GM23248 (cell line): ENCODE measurements at places on chromosomes 16 and 17.
A peak's percentile ranks its signal among the peaks of the same experiment; 100 is the strongest.

DNA sequence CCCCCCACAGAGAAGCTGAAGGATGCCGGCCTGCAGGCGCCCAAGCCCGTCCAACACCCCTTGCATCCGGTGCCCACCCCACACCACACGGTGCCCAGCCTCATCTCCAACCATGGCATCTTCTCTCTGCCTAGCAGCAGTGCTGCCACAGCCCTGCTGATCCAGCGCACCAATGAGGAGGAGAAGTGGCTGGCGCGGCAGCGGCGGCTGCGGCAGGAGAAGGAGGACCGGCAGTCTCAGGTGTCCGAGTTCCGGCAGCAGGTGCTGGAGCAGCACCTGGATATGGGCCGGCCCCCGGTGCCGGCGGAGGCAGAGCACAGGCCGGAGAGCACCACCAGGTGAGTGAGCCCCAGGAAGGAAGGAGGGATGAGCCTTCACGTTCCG is 31.5 kb downstream of the GINS2 start:
- DNase-seq, result no peak

DNA sequence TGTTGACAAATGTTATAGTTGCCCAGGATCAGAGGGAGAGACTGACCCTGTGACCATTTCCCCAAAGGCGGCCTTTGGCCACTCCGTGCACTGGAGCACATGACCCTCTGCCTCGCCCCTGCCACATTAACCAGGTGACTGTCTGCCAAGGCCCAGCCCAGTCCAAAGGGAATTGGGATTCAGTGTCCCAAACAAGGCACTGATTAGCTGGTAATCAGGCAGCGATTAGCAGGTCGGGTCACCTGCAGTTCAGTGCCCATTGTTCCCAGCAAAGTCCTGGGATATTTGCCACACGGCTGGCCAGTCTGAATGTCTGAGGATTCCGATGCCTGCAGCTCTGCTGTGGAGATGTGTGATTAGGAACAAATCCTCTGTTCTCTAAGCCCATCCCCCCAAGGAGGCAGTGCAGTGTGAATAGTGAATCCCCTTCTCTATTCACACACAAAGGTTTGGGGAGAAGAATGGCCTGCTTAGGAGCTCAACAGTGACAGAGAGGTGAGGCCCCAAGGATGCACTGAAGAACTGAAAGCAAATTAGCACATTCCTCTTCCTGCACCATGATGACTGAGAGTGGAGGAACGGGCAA is 123.1 kb upstream of the MAF start:
- no peak for DNase-seq

DNA sequence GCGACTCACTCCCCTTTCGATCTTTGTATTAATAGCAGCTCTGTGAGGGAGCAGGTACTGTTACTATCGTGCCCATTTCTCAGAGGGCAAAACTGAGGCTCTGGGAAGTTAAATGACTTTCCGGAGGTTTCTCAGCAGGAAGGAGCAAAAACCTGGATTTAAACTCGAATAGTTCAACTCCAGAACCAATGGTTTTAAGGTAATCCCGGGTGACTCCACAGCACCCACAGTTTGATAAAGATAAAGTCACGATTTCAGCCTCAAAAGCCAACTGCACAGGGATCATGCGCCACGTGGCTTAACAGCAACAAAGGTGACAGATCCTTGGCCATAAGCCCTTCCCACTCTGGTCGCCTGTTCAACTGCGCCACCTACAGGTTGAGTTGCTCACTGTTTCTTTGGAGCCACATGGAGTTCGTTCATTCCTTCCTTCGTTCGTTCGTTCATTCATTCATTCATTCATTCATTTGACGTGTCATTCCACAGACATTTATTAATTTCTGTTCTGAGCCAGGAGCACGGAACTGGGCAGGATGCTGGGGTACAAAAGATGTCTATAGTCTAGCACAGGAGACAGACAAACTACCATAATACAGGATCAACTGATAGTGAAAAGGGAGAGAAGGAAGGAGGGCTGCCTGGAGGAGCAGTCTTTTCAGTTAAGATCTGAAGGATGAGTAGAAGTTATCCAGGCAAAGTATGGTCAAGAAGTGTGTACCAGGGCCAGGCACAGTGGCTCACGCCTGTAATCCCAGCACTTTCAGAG is 134.8 kb downstream of the HS3ST2 start:
- DNase-seq, result peak; percentile 76

DNA sequence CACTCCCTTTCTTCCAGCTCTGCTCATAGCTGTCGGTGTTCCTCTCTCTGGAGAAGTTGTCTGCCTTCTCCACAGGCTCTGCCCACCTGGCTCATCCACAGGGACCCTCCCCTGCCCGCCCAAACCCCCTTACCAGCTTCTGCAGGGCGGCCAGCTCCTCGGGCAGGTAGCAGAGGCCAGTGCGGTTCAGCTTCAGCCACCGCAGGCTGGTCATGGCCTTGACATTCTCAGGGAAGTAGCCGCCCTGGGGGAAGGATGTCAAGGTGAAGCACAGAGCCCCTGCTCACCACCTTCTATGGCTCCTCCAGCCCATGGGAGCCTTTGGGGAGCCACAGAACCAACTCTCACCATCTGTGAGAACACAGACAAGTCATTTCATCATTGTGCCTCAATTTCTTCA is 1.8 kb downstream of the FLII start:
- DNase-seq, result no peak

DNA sequence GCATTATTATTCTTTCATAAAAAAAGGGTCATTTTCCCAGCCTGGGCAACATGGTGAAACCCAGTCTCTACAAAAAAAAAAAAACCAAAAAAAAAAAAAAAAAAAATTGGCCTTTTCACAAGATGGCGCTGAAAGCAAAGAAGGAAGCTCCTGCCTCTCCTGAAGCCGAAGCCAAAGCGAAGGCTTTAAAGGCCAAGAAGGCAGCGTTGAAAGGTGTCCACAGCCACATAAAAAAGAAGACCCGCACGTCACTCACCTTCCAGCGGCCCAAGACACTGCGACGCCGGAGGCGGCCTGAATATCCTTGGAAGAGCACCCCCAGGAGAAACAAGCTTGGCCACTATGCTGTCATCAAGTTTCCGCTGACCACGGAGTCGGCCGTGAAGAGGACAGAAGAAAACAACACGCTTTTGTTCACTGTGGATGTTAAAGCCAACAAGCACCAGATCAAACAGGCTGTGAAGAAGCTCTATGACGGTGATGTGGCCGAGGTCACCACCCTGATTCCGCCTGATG is 4.9 kb upstream of the PGAP6 start:
- no peak for DNase-seq

DNA sequence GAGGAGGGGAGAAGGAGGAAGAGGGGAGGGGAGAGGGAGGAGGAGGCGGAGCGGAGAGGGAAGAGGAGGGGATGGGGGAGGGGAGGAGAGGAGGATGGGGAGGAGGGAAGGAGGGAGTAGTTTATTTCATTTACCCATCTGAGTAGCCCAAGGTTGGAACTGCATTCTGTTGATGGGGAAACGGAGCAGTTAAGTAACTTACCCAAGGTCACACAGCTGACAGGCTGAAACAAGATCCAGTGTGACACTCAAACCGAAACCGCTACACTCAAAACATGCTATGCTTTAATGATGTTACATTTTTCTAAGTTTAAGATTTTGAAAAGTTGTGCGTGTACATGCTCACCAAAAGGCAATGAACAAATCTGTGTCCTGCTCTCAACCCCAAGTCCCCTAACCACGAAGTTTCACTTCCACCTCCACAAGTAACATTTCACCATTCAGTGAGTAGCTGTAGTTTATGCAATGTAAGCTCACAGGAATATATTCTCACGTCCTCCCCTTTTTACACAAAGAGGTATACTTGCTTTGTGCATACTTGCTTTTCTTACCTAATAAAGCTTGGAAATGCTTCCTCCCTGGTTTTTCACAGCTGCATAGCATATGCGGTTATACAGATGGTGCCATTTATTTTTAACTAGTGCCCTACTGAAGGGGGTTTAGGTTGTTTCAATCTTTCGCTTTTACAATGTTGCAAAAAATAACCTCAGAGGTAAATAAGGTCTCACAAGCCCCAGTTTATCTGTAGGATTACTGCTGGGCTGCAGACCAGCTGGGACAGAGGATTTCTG is 275.3 kb downstream of the PARN start:
- peak; percentile 56 for DNase-seq

DNA sequence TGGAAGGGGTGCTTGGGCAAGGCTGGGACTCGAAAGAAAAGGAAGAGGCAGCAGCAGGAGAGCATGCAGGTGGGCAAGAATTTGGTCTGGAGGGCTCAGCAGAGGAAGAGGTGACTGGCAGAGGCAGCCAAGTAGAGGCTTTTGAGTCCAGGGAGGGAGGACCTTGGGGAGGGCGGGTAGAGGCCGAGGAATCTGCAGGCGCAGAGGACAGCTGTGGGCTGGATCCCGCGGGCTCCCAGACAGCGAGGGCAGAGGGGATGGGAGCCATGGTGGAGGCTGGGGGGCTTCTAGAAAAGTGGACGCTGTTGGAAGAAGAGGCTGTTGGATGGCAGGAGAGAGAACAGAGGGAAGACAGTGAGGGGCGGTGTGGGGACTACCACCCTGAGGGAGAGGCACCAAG is 2.9 kb downstream of the APOBR start:
- no peak for DNase-seq

DNA sequence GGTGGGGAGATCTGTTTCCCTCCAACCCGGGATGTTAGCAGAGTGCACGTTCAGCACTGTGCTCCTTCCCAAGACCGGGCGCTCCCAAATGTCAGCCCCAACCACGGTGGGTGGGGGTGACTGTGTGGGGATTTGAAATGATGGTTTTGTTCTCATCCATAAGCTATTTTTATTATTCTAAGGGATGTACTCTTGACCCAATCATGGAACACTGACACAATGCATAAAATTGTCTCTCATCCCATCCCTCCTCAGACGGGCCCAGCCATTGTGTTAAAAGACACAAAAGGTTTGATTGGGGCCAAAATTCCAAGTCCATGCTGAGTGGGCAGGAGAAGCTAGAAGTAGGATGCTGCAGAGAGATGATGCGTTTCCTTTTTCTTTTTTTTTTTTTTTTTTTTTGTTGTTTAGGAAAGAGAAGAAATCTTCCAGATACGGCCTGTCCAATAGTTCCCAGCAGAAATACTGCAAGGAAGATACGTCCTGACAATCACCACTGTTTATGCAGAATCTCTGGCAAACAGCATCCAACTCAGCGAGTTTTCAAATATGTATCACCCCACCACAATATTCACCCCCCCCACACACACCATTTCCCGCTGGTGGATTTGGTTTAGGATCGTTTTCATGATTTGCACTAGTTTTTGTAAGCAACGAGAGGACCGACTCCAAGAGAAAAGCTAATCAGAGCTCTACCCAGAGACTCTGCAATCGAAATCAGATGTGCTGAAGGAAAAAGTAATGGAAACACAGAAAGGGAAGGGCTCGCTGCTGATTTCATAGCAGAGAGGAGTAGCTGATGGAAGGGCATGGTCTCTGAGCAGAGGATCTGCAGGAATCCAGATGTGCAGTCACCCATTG is 163.5 kb upstream of the DYNLRB2 start:
- no peak for DNase-seq

DNA sequence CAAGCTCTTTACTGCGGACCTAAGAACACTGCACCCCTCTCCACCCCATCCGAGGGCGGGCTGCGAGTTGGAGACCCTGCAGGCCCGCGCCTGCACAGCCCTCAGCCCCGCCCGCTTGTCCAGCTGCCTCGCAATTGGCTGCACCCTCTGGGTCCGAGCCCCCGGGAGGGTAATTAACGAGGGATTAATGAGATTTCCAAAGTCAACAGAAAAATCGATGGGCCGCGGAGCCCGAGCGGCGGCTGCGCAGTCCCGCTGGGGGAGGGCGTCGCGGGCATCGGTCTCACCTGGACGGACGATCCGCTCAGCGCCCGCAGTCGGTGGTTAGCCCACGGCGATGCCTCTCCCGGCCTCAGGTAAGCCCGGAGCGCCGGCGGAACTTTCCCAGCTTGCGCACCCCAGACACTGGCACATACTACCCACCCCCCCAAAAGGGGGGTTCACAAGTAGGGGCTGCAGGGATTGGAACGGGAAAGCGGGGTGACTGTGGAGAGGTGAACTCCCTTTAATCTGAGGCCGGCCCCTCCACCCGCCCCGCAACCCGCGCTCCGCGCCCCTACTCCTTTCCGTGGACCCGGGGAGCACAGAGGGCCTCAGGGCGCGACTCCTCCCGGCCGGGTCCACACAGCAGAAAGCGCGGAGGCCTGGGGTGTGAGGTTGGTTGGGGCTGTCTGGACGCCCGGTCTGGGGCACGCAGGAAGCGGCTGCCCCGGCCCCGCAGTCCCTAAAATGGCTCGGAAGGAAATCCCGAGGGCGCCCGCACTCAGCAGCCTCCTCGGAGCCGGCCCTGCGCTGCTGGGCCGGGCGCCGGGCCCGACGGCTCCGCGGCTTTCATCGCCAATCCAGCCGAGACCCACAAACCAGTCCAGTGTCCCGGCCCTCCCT is at the start of gene OTOP3:
Gene OTOP3, plus strand, starts transcription at position 314 of the 885 bp plus-strand sequence. Its CDS starts 24 bp downstream, at position 338.
- peak; percentile 23 for DNase-seq

- no peak for DNase-seq
These were observed 28.3 kb downstream of the STH start for GRCh38 chr17:46027048-46027975.

DNA sequence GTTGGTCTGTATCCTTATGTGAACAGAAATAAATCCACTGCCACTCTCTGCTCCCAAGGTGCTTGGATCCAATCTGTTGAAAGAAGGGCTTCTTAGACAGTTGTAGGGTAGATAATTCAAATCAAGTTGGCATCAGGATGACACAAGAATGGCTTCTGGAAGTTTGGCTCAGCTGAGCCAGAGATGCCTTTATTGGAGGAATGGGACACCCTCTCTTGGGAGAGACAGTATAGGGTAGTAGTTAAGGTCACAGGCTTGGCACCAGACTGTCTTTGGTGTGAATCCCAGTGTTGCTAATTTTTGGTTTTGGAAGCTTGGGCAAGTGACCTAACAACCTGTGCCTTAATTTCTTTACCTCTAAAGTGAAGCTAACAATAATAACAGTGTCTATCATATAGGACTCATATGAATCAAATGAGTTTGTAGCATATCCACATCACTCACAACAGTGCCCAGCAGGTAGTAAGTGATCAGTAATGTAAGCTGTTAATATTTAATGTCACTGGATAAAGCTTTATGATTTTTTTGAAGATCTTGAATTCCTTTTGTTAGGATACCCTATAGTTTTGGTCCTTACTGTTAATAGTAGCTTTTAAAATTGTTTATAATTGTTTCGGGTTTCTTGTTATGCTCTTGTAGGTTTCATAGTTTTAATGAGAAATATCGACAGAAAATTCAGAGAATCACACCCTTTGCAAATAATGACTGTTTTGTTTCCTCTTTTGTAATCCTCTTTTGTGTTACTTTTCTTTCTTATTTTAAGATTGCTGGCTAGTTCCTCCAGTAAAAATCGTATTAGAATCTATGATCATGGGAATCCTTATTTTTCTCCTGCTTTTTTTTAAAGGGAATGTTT is 19.1 kb downstream of the ZNRF1 start:
- DNase-seq, result no peak

- no peak for DNase-seq
These were observed 95.2 kb upstream of the COX10 start for GRCh38 chr17:13973960-13974651.

GRCh38 chr16:21708533-21709115 is 44.9 kb downstream of the OTOA start:
- peak; percentile 79 for DNase-seq

- no peak for DNase-seq
These were observed 9.6 kb upstream of the KATNB1 start for GRCh38 chr16:57725976-57726375.
